Hepatocyte (in vitro differentiated cells): ENCODE measurements at places on chromosomes 5 and 9. TPM values are rescaled to one million over a fixed set of nuclear protein-coding genes. Genes with fewer than 3 reads are reported as not detected.

DNA sequence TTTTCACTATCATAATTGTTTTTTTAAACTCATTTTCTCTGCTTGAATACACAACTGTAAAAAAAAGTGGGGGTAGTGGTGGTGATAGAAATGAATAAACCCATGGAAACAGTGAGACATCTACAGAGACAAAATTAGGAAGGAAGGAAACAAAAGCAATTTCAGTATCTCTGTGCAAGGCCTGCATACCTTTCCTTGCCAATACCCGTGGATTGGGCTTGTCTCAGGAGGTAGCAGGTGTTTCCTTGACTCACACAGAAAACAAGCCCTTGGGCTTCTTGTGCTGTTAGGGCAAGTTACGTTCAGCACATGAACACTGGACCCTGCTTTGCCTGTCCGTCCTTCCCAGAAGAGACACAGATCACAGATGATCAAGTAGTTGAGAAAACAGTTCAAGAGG lies 372.2 kb downstream of the ZSWIM6 start:
- no peak overlapping the region for H3K27ac ChIP-seq
- H3K4me1 ChIP-seq, result no peaks in the 10 kb centered on the region
- no peaks in the 10 kb centered on the region for H3K36me3 ChIP-seq
- no peak for DNase-seq

DNA sequence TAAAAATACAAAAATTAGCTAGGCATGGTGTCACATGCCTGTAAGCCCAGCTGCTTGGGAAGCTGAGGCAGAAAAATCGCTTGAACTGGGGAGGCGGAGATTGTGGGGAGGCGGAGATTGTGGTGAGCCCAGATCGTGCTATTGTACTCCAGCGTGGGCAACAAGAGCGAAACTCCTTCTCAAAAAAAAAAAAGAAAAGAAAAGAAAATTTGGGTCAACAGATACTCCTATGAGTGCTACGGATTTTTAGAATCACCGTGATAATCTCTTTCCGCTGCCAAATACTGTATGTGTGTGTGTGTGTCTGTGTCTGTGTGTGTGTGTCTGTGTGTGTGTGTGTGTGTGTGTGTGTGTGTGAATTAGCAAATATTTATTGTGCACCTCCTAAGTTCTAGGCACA lies 64.4 kb downstream of the ARRDC3 start:
- H3K27me3 ChIP-seq, result no peaks in the 10 kb centered on the region
- peaks cover 4% of the 10 kb centered on the region for H3K4me1 ChIP-seq
- H3K27ac ChIP-seq, result no peak overlapping the region

GRCh38 chr9:2934883-2935282 lies 91.0 kb upstream of the PUM3 start:
- H3K27ac ChIP-seq, result no peak overlapping the region
- DNase-seq, result no peak
- no peak overlapping the region for H3K4me3 ChIP-seq
- no peaks in the 10 kb centered on the region for H3K4me1 ChIP-seq

DNA sequence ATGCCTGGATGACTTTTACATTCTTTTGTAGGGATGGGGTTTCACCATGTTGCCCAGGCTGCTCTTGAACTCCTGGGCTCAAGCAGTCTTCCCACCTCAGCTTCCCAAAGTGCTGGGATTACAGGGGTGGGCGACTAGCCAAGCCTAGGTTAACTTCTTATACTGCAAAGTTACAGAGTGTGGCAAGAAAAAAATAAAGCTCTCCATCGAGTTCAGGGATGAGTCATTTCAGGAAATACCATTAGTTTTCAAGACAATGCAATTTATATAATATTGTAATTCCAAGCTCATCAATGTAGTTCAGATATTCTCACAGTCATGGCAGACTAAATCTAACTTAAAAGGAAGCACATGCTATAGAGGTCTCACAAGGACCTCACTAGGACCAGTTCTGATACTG lies 11.5 kb upstream of the ABO start:
- H3K4me1 ChIP-seq, result peaks cover 14% of the 10 kb centered on the region
- H3K4me3 ChIP-seq, result no peak overlapping the region
- H3K27me3 ChIP-seq, result no peaks in the 10 kb centered on the region
- no peaks in the 10 kb centered on the region for H3K36me3 ChIP-seq
- no peak for DNase-seq
- no peak overlapping the region for H3K27ac ChIP-seq

The KIF12 gene
- 31.9 and 39.9 TPM in 2 replicates for total RNA-seq

GRCh38 chr5:19018822-19019221 lies 969.2 kb downstream of the CDH18 start:
- no peaks in the 10 kb centered on the region for H3K27me3 ChIP-seq
- H3K27ac ChIP-seq, result no peak overlapping the region
- H3K4me1 ChIP-seq, result no peaks in the 10 kb centered on the region
- DNase-seq, result no peak

DNA sequence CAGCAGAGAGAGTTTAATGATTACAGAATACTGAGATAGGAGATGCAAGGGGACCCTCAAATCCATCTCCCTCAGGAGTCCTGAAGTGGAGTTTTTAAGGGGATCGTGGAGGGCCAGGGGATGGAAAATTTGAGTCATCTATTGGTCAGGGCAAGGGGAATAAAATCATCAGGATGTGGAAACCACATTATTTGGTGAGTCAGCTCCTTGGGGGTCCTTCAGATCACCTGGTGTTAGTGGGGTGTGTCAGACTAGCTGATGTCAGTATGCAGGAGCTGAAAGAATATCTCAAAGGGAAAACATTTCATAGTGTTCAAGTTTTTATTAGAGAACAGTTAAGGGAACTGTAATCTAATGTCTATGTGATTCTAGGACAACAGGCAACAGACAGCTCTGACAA lies 183.0 kb upstream of the FTMT start:
- H3K27ac ChIP-seq, result no peak overlapping the region
- no peaks in the 10 kb centered on the region for H3K4me1 ChIP-seq
- no peak for DNase-seq

DNA sequence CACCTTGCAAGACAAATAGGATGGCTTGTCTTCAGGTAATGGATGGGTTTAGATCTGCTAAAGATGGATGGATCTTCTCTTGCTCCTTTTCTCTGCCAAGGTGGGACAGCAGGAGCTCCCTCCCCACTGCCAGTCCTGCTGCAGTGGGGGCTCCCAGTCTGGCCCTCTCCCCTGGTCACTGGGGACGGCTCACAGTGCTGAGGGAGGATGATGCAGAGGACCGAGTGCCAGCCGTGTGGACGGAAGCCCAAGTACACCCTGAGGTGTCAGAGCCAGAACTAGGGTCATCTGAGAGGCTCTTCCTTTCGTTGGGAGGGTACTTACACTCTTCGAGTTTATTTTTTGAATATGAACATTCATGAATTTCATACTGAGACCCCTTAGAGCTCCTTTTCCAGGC lies 5.7 kb downstream of the CCDC69 start:
- peaks cover 18% of the 10 kb centered on the region for H3K4me1 ChIP-seq
- no peak for DNase-seq
- no peaks in the 10 kb centered on the region for H3K27me3 ChIP-seq
- no peak overlapping the region for H3K4me3 ChIP-seq
- no peak overlapping the region for H3K27ac ChIP-seq
- no peaks in the 10 kb centered on the region for H3K36me3 ChIP-seq

- peak; percentile 52 for DNase-seq
- peaks cover 20% of the 10 kb centered on the region for H3K4me1 ChIP-seq
- H3K4me3 ChIP-seq, result no peak overlapping the region
- H3K27ac ChIP-seq, result peak overlapping the region; percentile 74
- no peaks in the 10 kb centered on the region for H3K27me3 ChIP-seq
These were observed 54.9 kb downstream of the NDST1 start for GRCh38 chr5:150562832-150563231.

The GRM6 gene
- total RNA-seq, result not detected in 2 replicates

- H3K27ac ChIP-seq, result peak overlapping the region; percentile 94
- peaks cover 66% of the 10 kb centered on the region for H3K4me1 ChIP-seq
- no peaks in the 10 kb centered on the region for H3K36me3 ChIP-seq
- no peak overlapping the region for H3K4me3 ChIP-seq
- peak; percentile 77 for DNase-seq
These were observed 111.9 kb downstream of the ROR2 start for GRCh38 chr9:91837981-91838731.

The HNRNPH1 gene
- 392 and 485 TPM in 2 replicates for total RNA-seq

The MARCHF3 gene
- total RNA-seq, result 3.5 and 9.4 TPM in 2 replicates

- H3K4me3 ChIP-seq, result no peak overlapping the region
- H3K27ac ChIP-seq, result no peak overlapping the region
- H3K36me3 ChIP-seq, result no peaks in the 10 kb centered on the region
- H3K27me3 ChIP-seq, result peaks cover 3% of the 10 kb centered on the region
- DNase-seq, result no peak
These were observed 30.0 kb downstream of the INSYN2B start for GRCh38 chr5:169950333-169950732.

GRCh38 chr9:130444565-130445221 lies at the start of gene ASS1:
TSS of gene ASS1 (plus strand) at chr9:130444961. CDS start at chr9:130452229, 7,268 bp downstream.
- peak; percentile 91 for DNase-seq
- peak within 1 kb of the TSS; percentile 92 for H3K27ac ChIP-seq
- H3K4me1 ChIP-seq, result peaks cover 30% of the 10 kb centered on the region
- no peaks in the 10 kb centered on the region for H3K36me3 ChIP-seq
- H3K4me3 ChIP-seq, result peak within 1 kb of the TSS; percentile 85
- H3K27me3 ChIP-seq, result no peaks in the 10 kb centered on the region

- DNase-seq, result no peak
- no peaks in the 10 kb centered on the region for H3K27me3 ChIP-seq
- H3K4me1 ChIP-seq, result no peaks in the 10 kb centered on the region
- no peak overlapping the region for H3K4me3 ChIP-seq
These were observed 133.9 kb upstream of the FBN2 start for GRCh38 chr5:128671943-128672342.

GRCh38 chr9:36144309-36145232 lies 8.0 kb downstream of the GLIPR2 start:
- no peak overlapping the region for H3K27ac ChIP-seq
- no peak for DNase-seq
- H3K36me3 ChIP-seq, result no peaks in the 10 kb centered on the region
- H3K4me3 ChIP-seq, result no peak overlapping the region
- H3K4me1 ChIP-seq, result peaks cover 2% of the 10 kb centered on the region
- H3K27me3 ChIP-seq, result no peaks in the 10 kb centered on the region

The AKNA gene
- 12.9 and 13.8 TPM in 2 replicates for total RNA-seq

The PTAR1 gene
- 69.7 and 75.1 TPM in 2 replicates for total RNA-seq

- no peak overlapping the region for H3K4me3 ChIP-seq
- no peak for DNase-seq
- no peaks in the 10 kb centered on the region for H3K36me3 ChIP-seq
These were observed 586.9 kb downstream of the CCDC171 start for GRCh38 chr9:16139774-16140173.

DNA sequence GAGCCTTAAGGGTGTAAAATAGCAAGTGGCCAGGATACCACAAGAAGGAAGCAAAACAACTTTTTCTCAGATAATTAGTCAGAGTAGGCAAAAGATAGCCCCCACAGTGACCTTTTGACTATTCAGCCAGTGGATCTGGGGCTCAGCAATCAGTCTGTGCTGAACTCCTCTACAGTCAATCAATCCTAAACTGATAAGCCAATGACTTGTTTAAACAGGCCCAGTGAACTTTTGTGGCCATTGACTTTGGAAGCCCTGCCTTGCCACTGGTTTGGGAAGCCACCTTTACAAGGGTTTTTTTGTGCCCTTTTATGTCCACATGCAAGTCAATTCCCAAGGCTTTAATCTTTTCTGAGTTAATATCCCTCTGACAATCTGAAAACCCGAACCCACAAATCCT lies 1565.0 kb upstream of the WWC1 start:
- no peaks in the 10 kb centered on the region for H3K27me3 ChIP-seq
- H3K36me3 ChIP-seq, result no peaks in the 10 kb centered on the region
- no peak overlapping the region for H3K27ac ChIP-seq
- H3K4me3 ChIP-seq, result no peak overlapping the region
- no peak for DNase-seq
- H3K4me1 ChIP-seq, result no peaks in the 10 kb centered on the region

The SLC4A9 gene
- total RNA-seq, result 0.07 TPM in 1 of 2 replicates, not detected in the other

The DIRAS2 gene
- total RNA-seq, result 1.1 and 1.6 TPM in 2 replicates

DNA sequence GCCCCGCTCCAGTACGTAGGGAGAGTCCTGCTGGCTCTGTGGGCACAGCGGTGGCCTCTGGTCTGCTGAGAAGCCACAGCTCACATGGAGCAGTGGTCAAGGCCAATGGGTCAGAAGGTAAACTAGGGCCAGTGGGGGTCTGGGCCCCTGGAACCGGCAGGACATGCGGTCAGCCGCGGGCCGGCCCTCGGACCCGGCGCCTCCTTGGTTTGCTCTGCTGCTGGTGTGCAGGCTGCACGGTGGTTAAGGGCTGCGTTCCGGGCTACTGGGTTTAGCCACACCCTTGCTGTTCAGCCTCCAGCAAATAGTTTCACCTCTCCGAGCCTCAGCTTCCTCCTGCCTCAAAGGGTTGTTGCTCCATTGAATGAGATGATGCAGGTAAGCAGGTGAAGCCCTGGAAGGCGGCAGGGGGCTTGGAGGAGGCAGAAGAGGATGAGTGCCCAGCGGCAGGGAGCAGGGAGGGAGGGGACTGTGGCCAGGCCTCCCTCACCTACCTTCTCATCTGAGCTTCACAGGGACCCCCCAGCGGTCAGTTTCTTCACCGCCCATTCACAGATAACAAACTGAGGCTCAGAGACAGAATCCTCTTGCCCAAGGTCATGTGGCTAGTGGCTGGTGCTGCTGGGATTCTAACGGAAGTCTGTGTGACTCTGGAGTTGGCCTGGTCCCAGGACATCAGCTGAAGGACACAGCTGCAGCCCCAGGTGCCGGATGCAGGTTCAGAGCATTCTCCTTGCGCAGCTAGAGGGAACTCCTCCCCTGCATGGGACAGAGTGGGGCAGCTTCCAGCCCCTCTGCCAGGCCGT lies 3.7 kb upstream of the COL5A1 start:
- H3K27me3 ChIP-seq, result no peaks in the 10 kb centered on the region
- H3K36me3 ChIP-seq, result no peaks in the 10 kb centered on the region
- H3K4me1 ChIP-seq, result peaks cover 25% of the 10 kb centered on the region
- H3K27ac ChIP-seq, result peak overlapping the region; percentile 43
- DNase-seq, result no peak

DNA sequence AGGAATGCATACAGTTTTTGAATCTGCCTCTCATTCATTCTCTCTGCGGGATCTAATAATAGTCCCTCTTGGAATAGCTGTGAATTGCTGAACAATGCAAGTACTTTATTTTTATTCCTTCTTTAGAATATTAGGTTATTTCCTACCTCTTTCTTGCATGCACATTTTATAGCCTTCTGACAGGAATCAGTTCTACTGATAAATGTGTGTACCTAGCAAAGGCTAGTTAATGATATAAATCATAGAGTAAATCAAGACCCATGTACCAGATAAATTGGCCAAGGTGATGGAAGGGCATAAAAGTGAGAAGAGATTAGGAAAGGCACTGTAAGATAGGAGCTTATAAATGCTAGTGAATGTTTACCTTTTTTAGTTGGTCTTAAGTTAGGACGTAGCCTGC lies 19.2 kb upstream of the UGCG start:
- no peaks in the 10 kb centered on the region for H3K36me3 ChIP-seq
- DNase-seq, result no peak
- no peak overlapping the region for H3K27ac ChIP-seq
- H3K4me1 ChIP-seq, result peaks cover 3% of the 10 kb centered on the region

- H3K36me3 ChIP-seq, result no peaks in the 10 kb centered on the region
- no peak overlapping the region for H3K27ac ChIP-seq
- no peak for DNase-seq
These were observed 9.9 kb downstream of the POLR3G start for GRCh38 chr5:90484540-90484939.
